ENCODE measurements at places on chromosomes 3 and 15.

GRCh38 chr3:115989684-115990421 is 366.5 kb downstream of the GAP43 start:
- no peak for DNase-seq

DNA sequence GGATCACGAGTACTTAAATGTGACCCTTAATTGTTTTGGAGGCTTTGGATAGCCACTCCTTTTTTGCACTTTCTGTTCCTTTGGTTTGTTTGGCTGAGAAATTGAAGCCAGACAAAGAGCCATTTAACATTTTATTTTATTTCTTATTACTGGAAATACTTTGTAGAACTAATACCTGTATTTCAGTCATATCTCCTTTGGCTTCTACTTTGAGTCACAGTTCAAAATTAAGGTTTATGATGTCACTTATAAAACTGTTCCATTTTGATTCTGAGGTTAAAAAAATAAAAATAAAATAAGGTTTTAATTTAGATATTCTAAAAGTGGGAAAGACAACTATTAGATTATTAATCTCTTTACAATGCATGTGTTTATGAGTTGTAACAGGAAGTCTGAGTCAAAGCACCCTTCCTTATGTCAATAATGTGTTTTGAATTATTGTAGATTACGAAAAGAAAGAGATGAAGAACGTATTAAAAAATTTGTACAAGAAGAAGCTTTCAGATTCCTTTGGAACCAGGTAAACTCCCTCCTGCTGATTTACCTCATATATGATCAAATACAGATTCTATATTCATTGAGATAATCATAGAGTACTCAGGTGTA is 16.9 kb upstream of the NXPE3 start:
- DNase-seq = no peak

GRCh38 chr3:124792341-124793040 is 62.2 kb downstream of the UMPS start:
- no peak for DNase-seq

DNA sequence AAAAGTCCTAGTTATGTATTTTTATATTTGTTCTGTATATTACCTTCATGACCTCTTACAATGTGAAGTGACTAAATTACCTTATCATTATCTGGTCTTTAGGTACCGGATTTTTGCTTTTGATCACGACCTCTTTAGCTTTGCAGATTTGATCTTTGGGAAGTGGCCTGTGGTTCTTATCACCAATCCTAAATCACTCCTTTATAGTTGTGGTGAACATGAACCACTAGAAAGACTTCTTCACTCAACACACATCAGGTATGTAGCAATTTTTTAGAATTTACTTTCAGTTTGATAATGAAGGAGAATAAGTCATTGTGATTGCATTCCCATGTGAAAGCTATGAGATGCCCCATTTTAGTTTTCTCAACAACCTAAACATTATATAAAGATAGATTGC is 18.3 kb downstream of the TMEM62 start:
- DNase-seq = no peak

Measured in ELF-1 (cell line).